Airway epithelial cell (primary cell): ENCODE measurements at places on chromosomes 1 and 21. TPM values are rescaled to one million over a fixed set of nuclear protein-coding genes. Genes with fewer than 3 reads are reported as not detected.

Gene UBXN10
- total RNA-seq, result 0.23 TPM in 1 of 2 replicates, not detected in the other

Gene NPR1
- total RNA-seq, result not detected in 2 replicates

Gene KCNA10
- not detected in 2 replicates for total RNA-seq

Gene FCRL2
- total RNA-seq, result not detected in 2 replicates

Gene HTR6
- not detected in 2 replicates for total RNA-seq

Gene C1orf94
- total RNA-seq, result not detected in 2 replicates

Gene CLCA1
- 0.14 TPM in 1 of 2 replicates, not detected in the other for total RNA-seq

Gene PRKAA2
- total RNA-seq, result 1.5 and 1.9 TPM in 2 replicates

Gene GPR52
- total RNA-seq, result 0.21 TPM in 1 of 2 replicates, not detected in the other

Gene PRAMEF7
- not detected in 2 replicates for total RNA-seq

Gene GNG4
- total RNA-seq, result 0.05 and 0.21 TPM in 2 replicates

Gene AVPR1B
- not detected in 2 replicates for total RNA-seq

Gene GPATCH3
- 7.4 and 21.1 TPM in 2 replicates for total RNA-seq

Gene SLC41A1
- 11.7 and 11.8 TPM in 2 replicates for total RNA-seq

Gene LCE3D
- total RNA-seq, result 0.60 TPM in 1 of 2 replicates, not detected in the other

Gene NKAIN1
- total RNA-seq, result 0.07 TPM in 1 of 2 replicates, not detected in the other
